Metanephros (tissue), 2 donors: ENCODE measurements at places on chromosomes 16 and 17. TPM values are rescaled to one million over a fixed set of nuclear protein-coding genes. Genes with fewer than 3 reads are reported as not detected.

The OTOP2 gene
- total RNA-seq, result not detected

The ZMYND15 gene
- total RNA-seq, result 0.99 TPM

The TNP2 gene
- total RNA-seq, result not detected

The CRYBA1 gene
- not detected for total RNA-seq

The C16orf74 gene
- total RNA-seq, result 5.5 TPM

The PIK3R6 gene
- 1.6 TPM for total RNA-seq

The TOP2A gene
- 46.1 TPM for total RNA-seq

The TBC1D3B gene
- 4.0 TPM for total RNA-seq

The LITAFD gene
- not detected for total RNA-seq

The KRT33A gene
- 0.12 TPM for total RNA-seq

The OTOA gene
- 0.18 TPM for total RNA-seq

The TBX2 gene
- 103 TPM for total RNA-seq

The NPIPA2 gene
- not detected for total RNA-seq

The KCNAB3 gene
- total RNA-seq, result 4.1 TPM

The KRT39 gene
- 0.18 TPM for total RNA-seq

The MYO15A gene
- 2.2 TPM for total RNA-seq

The RASD1 gene
- 10.7 TPM for total RNA-seq

The GPR179 gene
- total RNA-seq, result 0.06 TPM
